Activated T-cell treated with anti-CD3 and anti-CD28 coated beads, Interleukin-2, amount 50 U/mL, for 4 hours (primary cell): ENCODE measurements at places on chromosomes 13 and 19. TPM values are rescaled to one million over a fixed set of nuclear protein-coding genes. Genes with fewer than 3 reads are reported as not detected.
A peak's percentile ranks its signal among the peaks of the same experiment; 100 is the strongest.

The NACC1 gene
- total RNA-seq: 127 TPM

DNA sequence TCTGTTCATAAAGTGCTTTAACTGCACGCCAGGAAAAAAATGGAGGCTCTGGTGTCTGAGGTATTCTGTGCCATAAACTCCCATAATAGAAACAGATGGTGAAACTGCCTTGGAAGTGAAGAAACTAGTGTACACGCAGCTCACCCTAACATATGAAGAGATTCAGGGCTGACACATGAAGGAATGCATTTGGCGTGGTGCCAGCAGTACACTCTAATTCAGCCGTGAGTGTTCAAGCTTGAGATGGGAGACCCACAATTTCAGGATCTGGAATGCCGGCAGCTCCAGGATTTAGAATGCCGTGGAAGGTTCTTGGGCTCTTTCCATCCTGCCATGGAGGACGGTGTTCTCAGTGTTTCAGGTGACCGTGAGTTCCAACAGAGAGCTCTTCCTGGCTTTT lies 478.4 kb downstream of the TSHZ3 start:
- no peak for DNase-seq

- DNase-seq: no peak
Measured at GRCh38 chr13:41012536-41012935, 6.6 kb downstream of the ELF1 start.

- no peak for DNase-seq
Measured at GRCh38 chr19:43315851-43316250, 37.6 kb upstream of the CD177 start.

DNA sequence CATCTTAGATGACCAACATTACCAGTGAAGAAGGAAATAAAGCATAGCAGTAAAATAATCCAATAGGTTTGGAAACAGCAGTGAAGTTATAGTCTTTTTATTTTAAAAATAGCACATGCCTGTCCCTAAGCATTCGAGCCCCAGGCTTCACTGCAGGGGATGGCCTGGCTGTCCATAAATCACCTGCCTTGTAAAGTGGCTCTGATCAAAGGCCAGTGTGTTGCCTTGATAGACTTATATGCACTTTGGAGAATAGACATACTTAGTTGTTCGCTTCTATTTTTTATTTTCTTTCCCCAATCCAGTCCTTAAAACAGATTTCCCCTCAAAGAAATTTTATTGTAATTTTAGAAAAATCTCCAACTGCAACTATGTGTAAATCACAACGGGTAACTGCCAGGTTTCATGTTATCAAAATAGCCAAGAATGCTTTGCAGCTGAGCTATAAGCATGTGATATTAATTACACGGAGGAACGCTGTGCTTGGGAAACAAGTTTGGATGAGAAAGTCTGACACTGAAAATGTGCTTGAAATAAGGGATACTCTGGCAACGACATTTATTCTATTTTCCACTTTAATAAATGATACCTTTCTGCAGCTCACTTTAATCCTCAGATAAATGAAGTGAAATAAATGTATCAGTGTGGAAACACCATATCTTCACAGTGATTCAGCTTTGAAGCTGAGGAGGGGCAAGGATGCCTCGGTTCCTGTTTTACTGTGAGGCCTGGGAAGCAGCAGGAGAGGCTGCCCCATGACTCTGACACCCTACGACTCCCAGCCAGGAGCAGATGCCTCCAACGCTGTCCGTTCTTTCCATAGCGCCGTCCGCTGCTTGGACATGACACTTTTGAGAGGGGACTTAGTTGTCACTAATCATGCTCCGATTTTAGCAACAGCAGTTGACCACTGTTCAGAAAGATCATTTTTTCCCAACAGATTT lies 5.5 kb upstream of the METTL21C start:
- DNase-seq: no peak

GRCh38 chr13:59914556-59914955 lies 249.2 kb downstream of the DIAPH3 start:
- DNase-seq: no peak

DNA sequence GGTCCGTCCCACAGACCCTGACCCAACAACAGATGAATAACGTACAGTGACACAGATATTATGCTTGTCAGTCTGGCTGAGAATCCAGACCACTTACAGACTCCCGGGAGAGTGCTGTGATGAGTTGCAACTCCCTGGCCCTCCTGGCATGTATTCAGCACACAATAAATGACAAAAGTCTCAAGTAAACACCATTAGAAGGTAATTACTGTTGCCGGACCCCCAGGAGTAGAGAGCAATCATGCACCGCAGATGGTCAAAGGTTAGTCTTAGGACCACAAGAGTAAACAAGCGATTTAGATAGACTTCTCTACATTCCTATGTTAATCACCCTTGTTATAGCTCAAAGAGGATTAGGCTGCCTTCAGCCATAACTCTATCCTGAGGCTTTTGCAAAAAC lies 726.4 kb upstream of the GPC6 start:
- DNase-seq: no peak

The GNG8 gene
- total RNA-seq: 2.6 TPM

GRCh38 chr13:111893071-111893606 lies 173.8 kb upstream of the SOX1 start:
- no peak for DNase-seq

The ATP12A gene
- total RNA-seq: not detected

The NLRP12 gene
- not detected for total RNA-seq

DNA sequence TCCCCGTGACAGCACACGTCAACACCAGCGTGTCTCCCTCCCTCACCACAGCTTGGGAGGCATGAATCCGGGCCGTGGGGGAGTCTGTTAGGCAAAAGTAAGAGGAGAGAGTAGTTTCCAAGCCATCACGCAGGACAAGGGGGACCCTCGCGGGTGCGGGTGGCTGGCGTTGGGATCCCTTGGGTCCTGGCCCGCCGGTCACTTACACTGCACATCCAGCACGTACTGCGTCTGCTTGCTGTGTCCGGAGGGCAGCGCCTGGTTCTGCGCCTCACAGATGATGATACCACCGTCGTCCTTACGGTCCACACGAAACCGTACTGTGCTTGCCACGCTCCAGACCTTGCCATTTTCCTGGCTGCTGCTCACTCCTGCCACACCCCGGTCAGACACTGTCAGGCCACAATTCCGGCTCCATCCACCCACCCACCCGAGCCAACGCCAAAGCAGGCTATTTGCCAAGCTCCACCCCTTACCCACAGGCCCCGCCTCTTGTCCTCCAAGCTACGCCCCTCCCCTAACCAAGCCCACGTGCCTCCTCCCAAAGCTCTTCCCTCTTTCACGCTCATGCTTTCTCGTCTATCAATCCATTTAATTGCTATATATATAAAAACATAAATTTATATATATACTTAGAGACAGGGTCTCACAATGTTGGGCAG lies 6.6 kb upstream of the ZNF428 start:
- no peak for DNase-seq

The PLIN3 gene
- total RNA-seq: 20.6 TPM

DNA sequence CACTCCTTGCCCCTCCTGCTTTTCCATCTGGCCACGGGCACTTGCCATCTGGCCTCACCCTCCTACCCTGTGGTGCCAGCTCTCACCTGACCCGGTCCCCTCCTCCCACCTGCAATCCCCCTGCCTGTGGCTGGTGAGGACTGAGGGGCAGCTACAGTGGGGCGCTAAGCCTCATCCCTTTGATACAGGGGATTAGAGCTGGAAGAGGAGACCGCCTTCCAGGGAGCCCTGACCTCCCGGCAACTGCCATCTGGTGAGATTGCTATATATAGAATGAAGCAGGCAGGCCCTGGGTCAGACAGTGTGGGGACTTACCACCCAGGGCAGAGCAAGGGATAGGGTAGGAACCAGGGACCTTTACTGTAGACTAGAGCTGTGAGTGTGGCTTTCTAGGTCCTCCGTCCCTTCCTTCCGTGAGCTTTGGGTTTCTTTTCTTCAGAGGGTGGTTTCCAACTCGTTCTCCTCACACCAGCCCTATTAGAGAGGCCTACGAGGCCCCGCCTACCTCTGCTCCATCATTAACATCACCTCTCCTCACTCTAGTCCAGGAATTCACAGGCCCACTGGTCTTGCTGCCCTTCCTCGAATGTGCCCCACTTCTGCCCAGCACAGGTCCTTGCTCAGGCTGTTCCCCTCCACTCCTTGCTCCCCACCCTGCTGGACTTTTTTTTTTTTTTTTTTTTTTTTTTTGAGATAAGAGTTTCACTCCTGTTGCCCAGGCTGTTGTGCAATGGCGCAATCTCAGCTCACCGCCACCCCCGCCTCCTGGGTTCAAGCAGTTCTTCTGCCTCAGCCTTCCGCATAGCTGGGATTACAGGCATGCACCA lies 7.7 kb downstream of the KASH5 start:
- no peak for DNase-seq

DNA sequence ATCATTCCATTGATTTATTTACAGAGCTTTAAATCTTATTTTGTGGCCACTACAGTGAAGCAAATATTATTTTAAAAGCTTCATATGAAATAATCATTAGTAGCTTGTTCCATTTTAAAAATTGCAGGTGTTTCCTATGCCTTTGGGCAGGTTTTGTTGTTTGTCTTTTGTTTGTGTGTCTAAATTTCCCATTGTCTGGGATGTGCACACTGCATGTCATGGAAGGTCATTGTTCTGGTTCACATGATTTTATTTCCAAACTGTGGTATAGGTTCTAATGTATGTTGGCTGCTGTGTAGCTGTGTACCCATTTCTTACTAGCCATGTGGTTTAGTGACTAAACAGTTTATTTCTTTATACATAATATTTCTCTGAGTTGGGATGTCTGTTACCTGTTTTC lies 65.6 kb downstream of the COL4A2 start:
- DNase-seq: no peak

DNA sequence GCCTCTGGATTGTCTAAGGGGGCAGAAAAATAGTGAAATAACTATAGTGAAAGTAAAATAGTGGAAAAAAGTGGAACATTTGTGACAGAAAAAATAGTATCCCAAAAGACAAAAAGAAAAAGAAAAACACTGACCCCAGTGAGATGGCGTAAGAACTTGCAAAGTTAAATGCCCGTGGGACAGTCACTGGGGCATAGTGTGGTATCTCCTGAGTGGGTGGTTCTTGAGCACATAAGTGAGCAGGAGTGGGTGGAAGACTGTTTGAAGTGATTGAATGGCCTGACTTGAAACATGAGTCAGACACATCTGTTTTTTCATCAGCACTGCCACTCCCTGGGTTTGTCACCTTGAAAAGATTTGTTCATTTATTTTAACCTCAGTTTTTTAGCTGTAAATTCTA lies 2.5 kb downstream of the ZNF430 start:
- DNase-seq: peak; percentile 14

DNA sequence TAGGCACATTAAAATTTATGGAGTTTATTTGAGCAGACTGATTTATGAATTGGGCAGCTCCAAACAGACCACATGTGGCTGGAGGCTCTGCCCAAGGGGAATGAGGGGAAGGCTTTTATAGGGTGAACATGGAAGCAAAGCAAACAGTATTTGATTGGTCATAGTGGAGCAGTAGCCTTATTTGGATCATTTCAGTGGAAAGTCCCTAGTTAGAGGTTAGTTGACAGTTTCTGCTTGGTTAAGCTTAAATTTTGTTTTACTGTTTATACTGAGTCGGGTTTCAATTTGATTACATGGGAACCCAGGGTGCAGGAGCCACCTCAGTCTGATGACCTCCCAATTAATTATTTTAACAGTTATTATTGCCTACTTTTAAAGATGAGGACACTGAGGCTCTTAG lies 140.5 kb downstream of the NDFIP2 start:
- no peak for DNase-seq

DNA sequence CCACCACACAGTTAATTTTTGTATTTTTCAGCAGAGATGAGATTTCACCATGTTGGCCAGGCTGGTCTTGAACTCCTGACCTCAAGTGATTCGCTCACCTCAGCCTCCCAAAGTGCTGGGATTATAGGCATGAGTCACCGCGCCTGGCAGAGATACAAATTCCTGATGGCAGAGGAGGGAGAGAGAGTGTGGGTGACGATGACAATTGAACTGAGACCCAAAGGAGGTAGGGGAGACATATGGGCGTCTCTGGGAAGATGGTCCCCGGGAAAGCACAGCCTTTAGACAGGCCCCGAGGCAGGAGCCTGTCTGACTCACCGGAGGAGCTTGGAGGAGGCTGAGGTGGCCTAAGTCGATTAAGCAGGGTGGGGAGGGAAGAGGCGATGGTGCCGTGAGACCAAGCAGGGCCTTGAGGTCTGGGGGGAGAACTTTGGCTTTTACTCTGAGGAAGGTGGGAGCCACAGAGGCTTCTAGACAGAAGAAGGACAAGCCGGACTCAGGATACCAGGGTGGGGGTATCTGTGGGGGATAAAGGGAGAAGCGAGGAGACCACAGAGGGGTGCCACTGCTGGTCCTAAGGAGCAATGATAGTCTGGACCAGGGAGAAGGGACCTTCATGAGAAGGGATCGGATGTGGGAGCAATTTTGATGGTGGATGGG lies 38.2 kb downstream of the ARRDC2 start:
- no peak for DNase-seq

DNA sequence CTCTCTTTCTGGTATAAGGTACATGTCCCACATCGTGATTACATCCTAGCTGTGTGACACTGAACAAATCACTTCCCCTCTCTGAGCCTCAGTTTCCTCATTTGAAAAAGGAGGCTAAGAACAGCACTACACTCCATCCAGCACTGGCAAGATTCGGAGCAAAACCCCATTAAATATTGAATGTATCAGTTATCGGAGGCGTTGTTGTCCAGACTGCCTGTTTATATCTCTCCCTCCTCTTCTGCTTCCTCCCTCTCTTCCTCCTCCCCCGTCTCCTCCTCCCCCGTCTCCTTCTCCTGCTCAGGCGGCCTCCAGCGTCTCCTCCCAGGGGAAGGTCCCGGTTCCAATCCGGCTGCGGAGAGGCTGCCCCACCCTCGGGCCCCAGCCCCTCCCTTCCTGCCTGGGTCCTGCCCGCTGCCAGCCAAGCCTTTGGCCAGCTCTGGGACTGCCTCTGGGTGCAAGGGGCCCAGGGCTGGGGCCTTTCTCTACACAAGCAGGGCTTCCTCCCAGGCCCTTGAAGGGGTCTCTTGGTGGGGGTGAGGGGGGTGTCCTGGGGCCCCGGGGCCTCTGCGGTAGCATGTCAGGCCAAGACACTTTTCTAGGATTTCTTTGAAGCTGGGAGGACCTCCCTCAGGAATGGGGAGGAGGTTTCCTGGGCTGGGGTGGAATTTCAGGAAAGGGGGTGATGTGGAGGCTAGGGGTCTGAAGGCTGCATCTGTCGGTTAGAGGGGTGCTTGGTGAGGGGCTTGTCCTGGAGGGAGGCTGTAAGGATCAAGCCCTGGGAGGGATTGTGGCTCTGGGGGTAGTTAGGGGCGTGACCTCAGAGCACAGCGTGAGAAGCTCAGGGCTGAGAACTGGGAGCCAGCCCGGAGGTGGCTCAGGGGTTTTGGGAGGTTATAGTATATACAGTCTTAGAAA lies 1.9 kb downstream of the RRAS start:
- DNase-seq: no peak

- DNase-seq: no peak
Measured at GRCh38 chr13:51782026-51782710, 21.8 kb downstream of the DHRS12 start.
